Germinal center (tissue), 1 donor: ENCODE measurements at places on chromosomes 7 and 10.

DNA sequence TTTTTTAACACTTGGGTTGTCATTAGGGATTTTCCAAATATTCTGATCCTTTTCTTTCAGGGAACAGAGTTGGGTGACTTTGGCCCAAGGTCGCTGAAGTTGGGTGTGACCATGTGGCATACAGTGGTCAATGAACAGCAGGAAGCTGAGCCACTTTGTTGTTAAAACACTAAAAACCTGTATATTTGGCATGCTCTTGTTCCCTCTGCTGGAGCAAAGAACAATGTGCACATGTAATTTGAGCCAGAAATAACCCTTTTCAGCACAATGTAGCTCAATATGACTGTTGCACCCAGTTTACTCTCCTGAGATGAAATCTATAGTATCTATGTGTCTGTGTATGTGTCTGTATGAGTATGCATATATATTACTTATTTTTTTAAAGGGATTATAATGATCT, 74.9 kb downstream of the ADCYAP1R1 start:
- no peak for DNase-seq

- DNase-seq, result no peak
Observed at GRCh38 chr10:127408733-127409132, 140.4 kb upstream of the NPS start.

- DNase-seq, result peak; percentile 62
Observed at GRCh38 chr10:27242951-27243551, 2.5 kb upstream of the ACBD5 start.

- no peak for DNase-seq
Observed at GRCh38 chr10:74290708-74291107, 139.7 kb downstream of the ADK start.

DNA sequence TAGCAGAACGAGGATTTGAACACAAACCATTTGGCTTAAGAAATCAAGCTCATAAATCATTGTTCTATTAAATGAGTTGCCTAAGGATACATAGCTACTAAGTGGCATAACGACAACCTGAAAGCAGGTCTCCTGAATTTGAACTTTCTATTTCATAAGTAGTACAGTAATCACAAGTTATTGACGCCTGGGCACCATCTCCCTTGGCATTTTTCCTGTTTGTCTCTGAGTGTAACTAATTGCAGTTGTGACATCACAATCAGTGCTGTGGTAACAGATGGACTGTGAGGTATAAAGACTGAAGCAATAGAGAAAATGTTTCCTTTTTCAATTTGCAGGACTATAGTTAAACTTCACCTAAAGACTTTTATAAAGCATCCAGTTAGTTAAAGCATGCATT, 6.4 kb upstream of the CSTF2T start:
- no peak for DNase-seq

- no peak for DNase-seq
Observed at GRCh38 chr7:99560834-99561736, 2.6 kb downstream of the ZNF655 start.

- DNase-seq, result no peak
Observed at GRCh38 chr7:112880818-112881418, 90.7 kb upstream of the TMEM168 start.

DNA sequence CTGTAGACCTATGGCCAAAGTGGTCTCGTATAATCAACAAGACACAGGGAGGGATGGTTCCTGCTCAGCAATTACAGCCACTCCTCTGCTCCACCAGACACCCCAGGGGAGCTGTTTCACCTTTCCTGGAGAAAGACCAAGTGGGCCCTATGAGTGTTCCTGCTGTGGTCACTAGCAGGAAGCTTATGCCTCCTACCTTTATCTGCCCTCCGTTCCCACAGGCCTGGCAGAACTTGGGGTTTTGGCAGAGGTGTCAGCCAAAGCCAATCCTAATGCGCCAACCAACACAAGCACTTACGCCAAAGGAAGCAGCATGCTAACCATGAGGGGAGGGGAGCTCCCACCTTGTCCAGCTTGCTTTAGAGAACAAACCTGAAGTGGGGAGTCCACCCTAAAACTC, 31.2 kb downstream of the XPNPEP1 start:
- no peak for DNase-seq

DNA sequence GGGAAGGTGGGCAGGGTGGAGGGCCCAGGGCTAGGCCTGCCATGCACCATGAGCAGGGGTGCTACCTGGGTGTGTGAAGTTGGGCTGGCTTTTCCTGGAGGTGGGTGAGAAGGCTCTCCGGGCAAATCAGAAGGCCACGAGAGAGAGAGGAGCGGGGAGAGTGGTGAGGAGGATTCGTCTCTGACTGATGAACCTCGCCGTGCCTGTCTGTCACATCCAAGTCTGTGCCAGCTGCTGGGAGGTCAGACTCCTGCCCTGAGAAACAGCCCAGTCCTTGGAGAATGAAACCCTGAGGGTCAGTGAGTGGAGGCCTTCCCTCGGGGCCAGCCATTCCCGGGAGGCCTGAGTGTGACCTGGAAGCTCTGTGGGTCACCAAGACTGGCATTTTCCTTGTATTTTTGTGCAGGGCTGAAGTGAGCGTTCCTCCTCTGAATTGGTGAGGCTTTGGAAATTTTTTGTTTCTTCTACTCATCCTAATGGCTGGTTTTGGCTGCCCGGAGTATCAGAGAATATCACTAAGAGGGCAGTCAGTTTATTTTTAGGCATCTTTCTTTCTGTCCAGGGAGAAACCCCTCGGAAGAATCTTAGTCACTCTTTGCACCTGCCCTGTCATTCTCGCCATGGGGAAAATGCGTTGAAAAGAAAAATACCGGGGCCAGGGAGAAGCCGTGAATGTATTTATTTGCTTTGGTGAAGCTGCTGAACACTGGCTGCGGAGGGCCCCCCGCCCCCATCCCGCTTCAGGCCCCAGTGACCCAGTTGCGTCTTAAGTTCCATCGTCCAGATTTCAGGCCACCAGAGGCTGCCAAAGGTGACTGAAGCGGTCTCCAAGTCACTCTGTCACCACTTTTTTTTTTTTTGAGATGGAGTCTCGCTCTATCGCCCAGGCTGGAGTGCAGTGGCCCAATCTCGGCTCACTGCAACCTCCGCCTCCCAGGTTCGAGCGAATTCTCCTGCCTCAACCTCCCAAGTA, 6.5 kb upstream of the AP5Z1 start:
- DNase-seq, result no peak

DNA sequence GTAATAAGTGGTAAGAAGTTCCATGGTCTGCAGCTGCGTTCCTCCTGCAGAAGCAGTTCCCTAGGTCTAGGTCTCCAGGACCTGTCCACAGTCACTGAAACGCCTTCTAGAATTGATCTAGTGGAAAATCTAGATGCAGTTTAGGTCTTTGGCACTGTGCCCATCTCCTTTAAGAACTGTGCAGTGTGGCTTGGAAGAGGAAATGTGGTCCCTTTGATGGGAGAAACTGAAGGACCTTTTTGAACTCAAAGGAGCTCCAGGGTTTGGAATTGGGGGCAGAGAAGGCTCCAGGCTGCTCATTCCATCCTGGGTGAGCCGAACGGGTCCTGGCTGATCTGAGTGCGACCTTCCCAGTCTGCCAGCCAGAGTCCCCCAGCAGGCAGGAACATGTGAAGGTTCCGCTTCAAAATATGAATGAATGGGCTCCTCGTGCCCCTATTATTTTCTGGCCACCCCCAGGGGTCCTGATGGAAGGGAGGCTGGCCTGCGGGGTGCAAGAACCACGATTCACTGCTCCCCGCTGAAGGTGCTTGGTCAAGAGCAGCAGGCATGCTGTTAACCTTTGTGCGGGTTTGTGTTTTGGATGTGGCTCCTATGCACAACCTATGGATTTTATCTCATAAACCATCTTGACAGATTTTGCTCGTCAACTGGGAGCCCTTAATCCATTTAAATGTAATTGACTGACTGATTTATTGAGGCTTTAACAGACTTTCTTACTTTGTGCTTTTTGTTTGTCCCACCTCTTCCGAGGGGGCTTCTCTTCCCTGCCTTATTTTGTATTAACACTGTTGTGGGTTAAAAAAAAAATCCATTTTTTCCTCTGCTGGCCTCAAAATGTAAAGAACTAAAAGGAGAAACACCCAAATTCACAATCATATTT, 36.7 kb downstream of the ZNF467 start:
- no peak for DNase-seq
